Activated naive CD4-positive, alpha-beta T cell (primary cell): ENCODE measurements at places on chromosomes 11 and 22.

GRCh38 chr22:42991010-42991651, 23.8 kb downstream of the PACSIN2 start:
- DNase-seq = no peak

- DNase-seq = no peak
Measured at GRCh38 chr22:43114958-43115357, 4.4 kb downstream of the BIK start.

DNA sequence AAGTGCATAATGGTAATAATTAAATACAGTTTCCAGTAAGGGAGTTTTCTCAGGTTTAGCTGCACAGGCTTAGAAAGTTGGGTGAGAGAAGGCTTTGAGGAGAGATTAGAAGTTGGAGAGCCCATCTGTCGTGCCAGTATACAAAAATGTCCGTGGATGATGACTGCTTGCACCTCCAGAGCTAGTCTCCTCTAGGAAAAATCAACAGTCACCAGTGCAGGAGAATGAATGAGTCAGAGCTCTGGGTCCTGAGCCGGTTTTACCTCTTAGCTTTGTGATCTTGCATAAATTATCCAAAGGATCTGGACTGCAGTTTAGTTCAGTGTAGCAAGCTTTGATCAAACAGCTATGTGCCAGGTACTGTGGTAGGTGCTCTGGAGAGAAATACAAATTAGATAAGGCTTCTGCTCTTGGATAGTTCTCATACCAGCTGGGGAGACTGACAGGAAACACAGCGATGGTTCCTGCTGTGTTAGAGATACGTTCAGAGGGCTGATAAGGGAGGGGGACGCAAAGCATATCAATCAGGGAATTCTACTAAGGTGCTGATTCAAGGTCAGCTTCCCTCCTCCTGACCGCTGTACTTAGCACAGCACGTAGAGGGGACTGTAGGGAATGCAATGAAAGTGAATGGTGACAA, 125.9 kb downstream of the TEAD1 start:
- no peak for DNase-seq

- DNase-seq = no peak
Measured at GRCh38 chr11:75279273-75279672, 38.7 kb downstream of the TPBGL start.

- DNase-seq = no peak
Measured at GRCh38 chr11:241634-242033, 4.9 kb downstream of the PSMD13 start.

- no peak for DNase-seq
Measured at GRCh38 chr11:122293296-122294023, 177.4 kb upstream of the BLID start.

DNA sequence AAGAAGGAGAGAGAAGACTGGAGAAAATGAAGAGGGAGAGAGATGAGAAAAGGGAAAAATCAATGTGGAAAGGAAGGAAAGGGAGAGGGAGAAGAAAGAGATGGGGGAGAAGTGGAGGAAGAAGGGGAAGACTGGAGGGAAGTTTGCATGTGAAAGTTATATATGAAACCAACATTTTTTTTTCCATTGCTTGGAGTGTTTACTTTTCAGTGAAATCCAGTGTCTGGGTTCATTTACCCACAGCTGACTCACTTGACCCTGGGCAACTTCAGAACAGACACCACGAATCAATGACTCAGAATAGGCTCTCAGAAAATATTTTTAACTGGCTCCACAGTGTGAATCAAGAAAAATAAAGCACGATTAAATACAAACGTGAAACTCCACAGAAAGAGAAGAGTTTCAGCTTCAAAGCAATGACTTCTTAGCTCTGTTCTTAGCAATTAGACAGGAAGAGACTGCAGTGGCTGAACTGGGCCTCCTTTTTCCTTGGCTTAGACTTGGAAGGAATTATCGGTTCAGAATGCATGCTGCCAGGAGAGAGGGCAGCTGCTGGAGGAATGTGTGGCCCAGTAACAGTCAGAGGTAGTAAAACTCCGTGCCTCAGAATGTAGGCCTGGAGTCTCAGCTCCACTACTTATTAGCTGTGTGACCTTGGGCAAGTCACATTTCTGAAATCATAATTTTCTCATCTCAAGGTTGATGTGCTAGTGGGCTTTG, 237.5 kb downstream of the MIAT start:
- no peak for DNase-seq

DNA sequence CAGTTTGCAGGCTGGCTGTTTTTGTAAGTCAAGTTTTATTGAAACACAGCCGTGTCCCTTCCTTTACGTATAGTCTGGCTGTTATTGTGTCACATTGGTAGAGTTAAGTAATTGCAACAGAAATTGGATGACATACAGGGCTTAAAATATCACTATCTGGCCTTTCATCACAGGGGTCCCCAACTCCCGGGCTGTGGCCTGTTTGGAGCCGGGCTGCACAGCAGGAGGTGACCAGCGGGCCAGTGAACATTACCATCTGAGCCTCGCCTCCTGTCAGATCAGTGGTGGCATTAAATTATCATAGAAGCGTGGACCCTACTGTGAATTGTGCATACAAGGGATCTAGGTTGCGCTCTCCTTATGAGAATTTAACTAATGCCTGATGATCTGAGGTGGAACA, 31.7 kb downstream of the EXT2 start:
- no peak for DNase-seq

DNA sequence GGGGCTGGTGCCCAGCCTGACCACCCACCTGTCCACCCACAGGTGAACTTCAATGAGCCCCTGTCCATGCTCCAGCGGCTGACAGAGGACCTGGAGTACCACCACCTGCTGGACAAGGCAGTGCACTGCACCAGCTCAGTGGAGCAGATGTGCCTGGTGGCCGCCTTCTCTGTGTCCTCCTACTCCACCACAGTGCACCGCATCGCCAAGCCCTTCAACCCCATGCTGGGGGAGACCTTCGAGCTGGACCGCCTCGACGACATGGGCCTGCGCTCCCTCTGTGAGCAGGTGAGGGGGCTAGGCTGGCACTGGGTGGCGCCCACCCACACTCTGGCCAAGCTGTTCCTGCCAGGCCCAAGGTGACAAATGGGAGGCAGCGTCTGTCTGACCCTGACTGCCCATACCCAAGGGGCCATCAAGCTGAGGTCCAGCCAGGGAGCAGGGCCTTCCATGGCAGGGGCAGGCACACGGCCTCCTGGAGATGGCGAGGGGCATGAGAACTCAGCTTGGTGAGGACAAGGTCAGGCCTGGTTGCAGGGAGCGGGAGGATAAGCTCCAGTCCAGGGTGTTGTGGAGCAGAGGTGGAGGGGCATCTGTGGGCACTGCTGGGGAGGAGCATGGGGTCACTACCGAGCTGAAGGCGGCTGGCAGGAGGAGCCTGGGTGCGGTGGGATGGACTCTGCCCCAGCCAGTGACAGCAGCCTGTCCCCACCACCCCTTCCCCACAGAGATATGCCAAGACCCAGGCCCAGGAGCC, 77.7 kb downstream of the MORC2 start:
- peak; percentile 7 for DNase-seq

DNA sequence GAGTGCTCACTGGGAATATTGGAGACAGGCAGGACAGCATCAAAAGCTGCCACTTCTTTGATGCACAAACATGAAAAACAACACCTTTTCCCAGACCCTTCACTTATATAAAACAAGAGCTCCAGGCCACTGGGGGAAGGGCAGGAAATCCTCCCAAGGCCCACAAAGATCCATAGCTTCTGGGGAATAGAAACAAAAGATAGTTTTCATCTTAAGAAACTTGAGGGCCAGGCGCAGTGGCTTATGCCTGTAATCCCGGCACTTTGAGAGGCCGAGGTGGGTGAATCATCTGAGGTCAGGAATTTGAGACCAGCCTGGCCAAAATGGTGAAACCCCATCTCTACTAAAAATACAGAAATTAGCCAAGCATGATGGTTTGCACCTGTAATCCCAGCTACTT, 15.3 kb downstream of the RTL6 start:
- no peak for DNase-seq

DNA sequence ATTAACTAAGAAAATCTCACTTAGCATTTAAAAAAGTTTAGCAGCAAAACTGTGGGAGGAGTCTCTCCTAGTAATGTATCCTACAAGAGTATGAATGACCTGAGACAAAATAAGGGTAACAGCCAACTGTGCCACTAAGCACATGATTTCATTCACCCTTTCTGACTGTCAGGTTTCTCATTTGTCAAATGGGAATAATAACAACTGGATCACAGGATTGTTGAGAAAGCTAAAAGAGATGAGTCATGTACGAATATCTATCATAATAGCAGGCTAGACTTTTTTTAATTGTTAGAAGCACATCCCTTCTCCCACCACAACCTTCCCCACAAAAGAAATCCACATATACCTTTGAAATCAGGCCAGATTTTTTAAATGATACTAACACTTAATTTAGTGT, 39.5 kb downstream of the MTMR2 start:
- DNase-seq = no peak

DNA sequence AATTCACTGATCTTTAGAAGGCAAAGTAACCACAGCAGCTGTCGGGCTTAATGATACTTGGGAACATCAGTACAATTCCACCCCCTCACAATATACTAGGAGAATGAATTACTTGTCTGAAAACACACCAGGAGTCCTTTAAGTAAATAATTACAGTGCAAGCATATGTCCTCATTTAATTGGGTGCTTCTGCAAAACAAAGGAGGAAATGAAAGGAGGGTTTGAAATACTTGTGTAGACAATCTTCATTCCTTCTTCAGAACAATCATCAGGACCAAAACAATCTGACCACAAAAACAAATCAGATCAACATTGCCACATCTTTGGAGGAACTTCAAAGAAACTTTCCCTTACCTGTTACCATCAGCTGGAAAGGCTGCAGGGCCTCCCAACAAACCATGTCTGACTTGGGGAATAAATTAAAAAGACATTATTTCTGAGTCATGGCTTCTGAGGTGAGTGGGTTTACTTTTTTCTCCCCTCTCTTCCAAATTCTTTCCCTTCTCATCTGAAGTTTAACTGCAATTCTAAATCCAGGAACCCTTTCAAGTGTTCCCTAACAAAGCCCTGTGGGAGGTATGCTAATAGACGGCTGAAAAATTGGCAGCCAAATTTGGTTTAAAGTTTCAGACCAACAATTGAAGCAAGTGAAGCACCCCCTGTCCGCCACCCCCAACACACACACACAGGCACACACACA, 12.5 kb upstream of the CCDC117 start:
- DNase-seq = no peak

- no peak for DNase-seq
Measured at GRCh38 chr11:34641456-34641855, 20.6 kb downstream of the EHF start.

DNA sequence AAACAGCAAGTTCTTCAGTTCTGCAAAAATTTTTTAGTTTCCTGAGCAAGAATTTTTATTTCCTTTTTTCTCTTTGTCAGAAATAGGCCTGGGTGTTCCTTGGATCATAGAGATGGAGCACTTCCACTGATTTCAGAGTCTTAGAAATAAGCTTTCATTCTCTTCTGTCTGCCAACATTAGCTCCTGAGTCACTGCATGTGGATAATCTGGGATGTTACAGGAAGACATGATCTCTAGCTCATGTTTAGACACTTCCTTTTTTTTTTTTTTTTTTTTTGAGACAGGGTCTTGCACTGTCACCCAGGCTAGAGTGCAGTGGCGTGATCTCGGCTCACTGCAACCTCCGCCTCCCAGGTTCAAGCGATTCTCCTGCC, 13.2 kb upstream of the TMEM218 start:
- DNase-seq = no peak

GRCh38 chr22:41535244-41535643, 9.0 kb downstream of the POLR3H start:
- DNase-seq = no peak
